Activated CD4-positive, alpha-beta T cell treated with anti-CD3 and anti-CD28 coated beads, Interleukin-2, amount 50 U/mL, for 4 hours (primary cell): ENCODE measurements at places on chromosomes 4 and X.

DNA sequence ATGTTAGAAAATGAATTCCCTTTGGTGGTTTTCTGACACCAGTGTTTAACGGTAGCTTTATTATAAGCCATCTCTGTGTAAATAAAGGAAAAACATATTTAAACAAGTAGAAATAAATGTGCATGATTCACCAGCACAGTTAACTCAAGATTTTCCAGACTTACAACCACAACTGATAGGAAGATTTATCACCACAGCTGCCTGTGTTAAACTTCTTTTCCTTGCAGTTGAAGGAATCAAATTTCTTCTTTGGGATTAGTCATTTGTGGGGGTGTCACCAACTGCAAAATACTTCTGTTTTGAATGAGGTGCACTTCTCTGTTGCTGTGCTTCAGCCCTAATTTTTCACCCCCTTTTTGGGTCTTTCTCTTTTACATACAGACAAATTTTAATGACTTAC, 128.1 kb upstream of the STK26 start:
- no peak for DNase-seq

DNA sequence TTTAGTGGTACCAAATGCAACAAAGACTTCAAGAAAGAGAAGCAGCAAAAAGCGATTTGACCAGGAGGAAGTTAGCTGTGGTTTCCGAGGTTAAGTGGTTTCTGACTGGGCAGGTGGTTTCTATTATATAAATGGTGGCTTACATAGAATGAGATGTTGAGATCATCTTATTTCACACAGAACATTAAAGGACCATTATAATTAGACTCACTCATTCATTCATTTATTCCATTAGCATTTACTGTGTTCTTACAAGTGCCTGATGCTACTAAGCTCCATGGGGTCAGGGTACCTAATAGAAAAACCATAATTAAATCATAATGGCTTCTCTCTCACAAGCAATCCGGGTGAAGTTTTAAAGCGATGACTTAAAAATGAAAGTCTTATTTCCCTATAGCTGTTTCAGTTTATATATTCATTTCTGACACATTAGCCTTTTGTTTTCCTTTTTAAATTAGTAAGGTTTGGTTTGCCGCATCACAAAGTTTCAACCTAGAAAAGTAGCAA, 10.6 kb downstream of the TSPAN6 start:
- DNase-seq = no peak

DNA sequence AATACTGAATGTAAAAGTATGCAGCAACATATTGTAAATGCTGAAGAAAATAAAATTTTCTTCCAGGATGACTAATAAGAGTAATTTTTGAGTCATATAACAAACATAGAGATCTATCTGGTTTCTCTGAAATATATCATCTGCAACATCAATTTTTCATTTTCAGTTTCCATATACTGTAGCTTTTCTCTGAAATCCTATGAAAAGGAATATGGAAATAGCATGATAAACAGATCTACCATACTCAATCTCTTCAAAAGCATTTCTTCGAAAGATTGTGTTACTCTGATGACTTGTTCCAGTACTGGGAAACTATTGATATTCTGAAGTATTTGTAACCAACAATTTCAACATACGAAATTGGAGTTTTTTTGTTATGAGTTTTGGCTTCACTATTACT, 1156.7 kb downstream of the FAM133A start:
- no peak for DNase-seq

DNA sequence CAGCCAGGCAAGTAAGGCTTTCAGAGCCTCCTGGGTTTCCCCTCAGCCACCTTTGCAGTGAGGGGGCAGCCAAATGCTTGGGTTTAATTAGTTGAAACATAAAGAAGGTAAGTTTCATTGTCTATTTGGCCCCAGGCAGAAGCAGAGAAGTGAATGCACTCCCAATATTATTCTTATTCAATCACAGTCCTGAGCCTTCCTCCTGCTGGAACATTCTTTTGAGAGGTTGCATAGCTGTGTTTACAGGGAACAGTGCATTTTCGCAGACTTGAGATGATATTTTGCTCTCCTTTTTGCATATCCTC, 13.9 kb downstream of the SLC2A9 start:
- DNase-seq = no peak

DNA sequence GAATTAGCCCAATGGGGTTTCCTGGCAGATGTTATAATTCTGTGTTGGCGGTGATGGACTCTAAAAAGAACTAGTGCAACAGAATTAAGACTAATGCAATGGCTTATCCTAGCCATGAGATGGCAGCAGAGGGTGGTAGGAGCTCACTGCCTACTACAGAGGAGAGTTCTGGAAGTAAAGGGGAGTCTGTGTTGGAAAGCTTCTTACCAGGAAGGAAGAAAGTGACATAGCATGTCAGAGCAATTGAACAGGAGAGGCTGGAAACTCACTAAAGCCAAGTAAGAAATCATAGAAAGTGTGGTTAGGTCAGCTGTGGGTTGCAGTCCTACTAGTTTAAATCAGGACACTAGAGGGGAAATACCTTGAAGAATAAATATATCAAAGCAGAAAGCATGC, 6.3 kb upstream of the TRPC5OS start:
- DNase-seq = no peak

- no peak for DNase-seq
Observed at GRCh38 chrX:29528281-29528680, 687.1 kb upstream of the MAGEB2 start.

DNA sequence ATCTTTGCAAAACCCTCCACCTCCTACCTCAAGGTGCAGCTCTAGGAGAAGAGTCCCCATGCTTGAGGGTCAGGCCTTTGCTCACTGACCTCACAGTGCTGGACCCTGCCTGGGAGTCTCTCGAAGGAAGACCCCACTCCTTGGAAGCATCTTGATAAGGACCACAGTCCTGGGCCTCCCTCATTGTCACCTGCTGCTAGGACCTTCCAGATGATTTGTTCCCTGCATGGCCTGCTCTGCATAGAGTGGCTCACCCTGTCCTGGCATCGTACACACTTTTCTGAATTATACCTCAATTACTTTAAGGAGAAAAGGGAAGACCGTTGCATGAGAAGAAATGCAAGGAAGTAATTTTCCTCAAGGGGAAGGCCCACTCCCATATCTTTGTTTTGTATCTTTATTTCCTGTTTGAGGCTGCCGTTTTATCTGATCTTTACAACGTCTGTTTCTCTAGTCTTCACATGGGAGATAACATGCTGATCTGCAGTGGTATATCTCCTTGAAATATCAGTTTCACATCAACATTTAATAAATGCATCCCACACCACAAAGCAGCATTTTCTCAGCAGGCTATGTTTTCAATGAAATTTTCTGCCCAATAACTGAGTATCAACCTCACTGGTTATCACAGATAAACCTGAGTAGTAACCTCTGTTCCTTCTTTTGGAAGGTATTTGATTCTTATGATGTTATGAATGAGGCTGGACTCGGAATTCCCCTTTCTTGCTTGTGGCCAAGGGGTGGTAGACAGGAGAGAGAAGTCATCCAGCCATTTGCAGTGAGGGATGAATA, 15.0 kb upstream of the AKAP17A start:
- no peak for DNase-seq

DNA sequence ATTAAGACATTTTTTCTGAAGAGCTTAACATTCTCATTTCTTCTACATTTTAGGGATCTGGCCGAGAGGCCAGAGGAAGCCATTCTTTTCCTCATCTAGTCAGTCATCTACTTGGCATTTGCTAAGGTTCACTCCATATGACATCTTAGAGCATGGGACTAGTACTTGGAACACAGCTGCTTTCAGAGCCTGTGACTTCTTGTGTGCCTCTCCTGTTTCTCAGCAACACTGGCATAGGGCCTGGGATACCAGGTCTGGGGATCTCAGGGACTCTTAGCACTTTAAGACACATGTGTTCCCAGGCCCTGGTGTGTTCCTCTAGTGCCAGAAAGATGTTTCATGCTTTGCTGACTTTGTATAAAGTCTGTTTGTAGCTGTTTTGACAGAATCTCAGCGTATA, 7.3 kb downstream of the PLP1 start:
- no peak for DNase-seq

DNA sequence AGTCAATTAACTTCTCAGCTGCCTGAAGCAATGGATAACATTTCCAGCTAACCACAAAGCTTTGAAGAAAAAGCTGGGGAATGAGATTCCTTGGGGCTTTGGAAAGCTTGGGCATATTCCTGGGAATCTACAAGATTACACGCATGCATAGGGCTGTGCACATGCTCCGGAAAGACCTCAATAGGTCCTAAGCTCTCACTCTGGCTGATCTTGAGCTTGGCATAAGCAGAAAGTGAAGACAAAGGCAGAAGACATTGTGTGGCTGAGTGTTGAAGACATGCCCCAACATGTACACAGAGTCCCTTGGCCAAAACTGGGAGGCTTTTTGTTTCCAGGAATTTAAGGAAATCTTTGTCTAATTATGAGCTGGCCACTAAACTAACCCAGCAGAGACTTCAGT, 31.2 kb downstream of the ATG4A start:
- no peak for DNase-seq

- no peak for DNase-seq
Observed at GRCh38 chr4:161704040-161704439, 459.8 kb downstream of the FSTL5 start.

GRCh38 chr4:149885896-149886295, 70.3 kb upstream of the IQCM start:
- no peak for DNase-seq

- DNase-seq = no peak
Observed at GRCh38 chr4:127410644-127411043, 222.1 kb upstream of the INTU start.

DNA sequence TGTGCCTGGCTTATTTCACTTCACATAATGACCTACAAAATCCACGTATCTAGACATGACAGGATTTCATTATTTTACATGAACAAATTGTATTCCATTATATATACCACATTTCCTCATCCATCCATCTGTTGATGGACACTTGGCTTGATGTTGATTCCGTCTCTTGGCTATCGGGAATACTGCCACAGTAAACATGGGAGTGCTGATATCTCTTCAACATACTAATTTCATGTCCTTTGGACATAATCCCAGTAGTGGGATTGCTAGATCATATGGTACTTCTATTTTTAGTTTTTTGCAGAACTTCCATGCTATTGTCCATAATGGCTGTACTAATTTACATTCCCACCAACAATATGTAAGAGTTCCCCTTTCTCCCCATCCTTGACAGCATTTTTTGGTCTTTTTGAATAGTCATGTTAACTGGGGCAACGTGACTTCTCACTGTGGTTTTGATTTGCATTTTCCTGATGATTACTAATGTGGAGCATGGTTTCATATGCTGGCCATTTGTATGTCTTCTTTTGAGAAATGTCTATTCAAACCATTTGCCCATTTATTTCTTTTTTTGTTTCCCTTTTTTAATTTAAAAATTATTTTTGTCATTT, 68.9 kb downstream of the HTRA3 start:
- no peak for DNase-seq

GRCh38 chr4:98253499-98253898, 7.7 kb upstream of the RAP1GDS1 start:
- DNase-seq = no peak

GRCh38 chr4:93066749-93067148, 761.8 kb upstream of the ATOH1 start:
- DNase-seq = no peak

DNA sequence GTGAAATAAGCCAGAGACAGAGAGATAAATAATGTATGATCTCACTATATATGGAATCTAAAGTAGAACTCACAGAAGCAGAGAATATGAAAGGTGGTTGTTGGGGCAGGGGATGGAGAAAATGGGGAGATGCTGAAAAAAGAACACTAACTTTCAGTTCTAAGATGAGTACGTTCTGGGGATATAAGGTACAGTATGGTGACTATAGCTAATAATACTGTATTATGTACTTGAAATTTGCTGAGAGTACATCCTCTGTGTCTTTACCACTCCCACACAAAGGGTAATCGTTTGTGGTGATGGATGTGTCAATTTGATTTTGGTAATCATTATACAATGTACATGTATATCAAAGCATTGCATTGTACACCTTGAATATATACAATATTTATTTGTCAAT, 6.6 kb downstream of the FBXL5 start:
- no peak for DNase-seq

GRCh38 chr4:39278476-39278875, 87.7 kb downstream of the RFC1 start:
- no peak for DNase-seq

- no peak for DNase-seq
Observed at GRCh38 chrX:638482-639131, 8.0 kb downstream of the SHOX start.

GRCh38 chrX:149161435-149162088, 343.5 kb downstream of the IDS start:
- DNase-seq = no peak

- no peak for DNase-seq
Observed at GRCh38 chr4:75880278-75880677, 22.0 kb downstream of the PPEF2 start.

DNA sequence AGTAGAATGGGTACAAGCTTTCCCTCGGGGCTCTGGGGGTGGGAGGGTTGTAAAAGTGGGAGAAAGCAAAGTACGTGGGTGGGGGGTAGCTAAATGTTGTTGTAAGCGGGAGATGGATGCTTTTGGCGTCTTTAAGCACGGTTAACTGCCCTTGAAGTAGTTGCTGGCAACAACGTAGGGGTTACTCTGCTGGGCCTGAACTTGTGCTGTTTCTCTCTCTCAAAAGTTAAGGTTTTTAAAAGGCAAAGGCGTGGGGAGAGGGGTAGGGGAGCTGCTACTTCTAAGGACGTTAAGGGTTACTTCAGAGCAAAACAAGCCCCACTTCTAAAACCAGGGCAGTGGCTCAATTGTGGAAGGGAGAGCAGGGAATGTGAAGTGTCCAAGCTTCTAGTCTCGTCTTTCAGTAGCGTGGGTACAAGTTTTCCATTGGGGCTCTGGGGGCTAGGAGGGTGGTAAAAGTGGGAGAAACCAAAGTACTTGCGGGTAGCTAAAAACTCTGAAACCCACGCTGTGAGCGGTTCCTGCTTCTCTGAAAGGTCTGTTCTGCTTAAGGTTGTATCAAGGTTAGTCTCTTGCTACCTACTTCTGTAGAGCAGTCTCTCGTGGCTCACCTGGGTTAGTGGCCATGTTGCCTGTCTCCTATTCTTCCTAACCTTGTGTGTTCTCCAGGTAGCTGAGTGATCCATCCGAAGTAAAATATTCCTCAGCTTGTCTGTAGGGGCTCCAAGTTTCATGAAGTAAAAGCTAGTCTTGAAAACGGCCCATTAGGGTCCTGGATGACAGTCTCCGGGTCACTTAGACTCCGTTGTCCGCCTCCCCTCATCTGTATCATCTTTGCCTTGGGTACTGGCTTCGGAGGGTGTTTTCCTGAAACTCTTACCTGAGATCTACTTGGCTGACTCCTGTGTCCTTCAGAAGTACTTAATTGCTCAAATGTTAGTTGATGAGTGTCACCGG, 1.7 kb upstream of the WDR1 start:
- no peak for DNase-seq

DNA sequence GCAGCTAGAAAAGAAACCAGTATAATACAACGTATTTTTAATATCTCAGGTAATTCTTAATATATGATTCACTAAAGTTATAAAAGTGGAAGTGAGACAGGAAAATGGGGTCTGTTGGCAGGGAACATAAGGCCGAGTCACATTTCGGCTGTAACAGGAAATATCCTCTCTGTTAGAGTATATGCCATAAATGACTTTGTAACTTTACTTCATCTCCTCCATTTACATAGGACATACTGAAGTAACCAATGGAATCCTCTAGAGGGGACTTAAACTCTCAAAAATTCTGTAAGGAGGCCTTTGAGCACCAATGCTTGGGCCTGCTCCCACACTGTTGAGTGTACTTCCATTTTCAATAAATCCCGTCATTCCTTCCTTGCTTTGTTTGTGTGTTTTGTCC, 71.3 kb downstream of the ANKRD17 start:
- no peak for DNase-seq

GRCh38 chr4:154622598-154622997, 10.1 kb upstream of the FGG start:
- no peak for DNase-seq
